Fibroblast of skin of right quadriceps (primary cell): ENCODE measurements at places on chromosomes 13 and 19.

- no peak for DNase-seq
Measured at GRCh38 chr13:78736142-78736541, 77.2 kb upstream of the OBI1 start.

GRCh38 chr19:10269333-10270179 lies 1.4 kb upstream of the ICAM1 start:
- peak; percentile 61 for DNase-seq

GRCh38 chr13:52010890-52011631 lies at the start of gene ATP7B:
TSS of gene ATP7B (minus strand) at chr13:52011450. CDS start at chr13:52011337, 113 bp downstream.
- no peak for DNase-seq

GRCh38 chr19:40388481-40388880 lies 1.5 kb downstream of the HIPK4 start:
- no peak for DNase-seq

- no peak for DNase-seq
Measured at GRCh38 chr19:33207040-33207620, 13.0 kb downstream of the LRP3 start.

DNA sequence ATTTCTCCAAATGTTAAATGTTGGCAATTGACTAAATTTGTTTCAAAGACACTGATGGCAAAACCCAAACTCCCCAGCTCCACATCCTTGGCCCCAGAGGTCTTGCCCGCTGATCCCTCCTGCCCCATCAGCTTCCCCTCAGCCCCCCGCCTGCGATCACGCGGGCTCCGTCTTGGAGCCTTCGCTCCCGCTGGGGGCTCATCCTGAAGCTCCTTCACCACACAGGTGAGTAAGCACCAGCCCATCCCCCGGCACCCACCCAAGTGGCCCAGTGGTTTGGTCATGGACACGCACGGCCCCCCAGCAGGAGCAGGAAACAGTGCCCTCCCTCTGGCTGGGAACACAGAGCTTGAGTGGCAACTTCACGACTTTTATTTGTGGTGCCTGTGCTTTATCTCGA lies 14.9 kb downstream of the EPS8L1 start:
- no peak for DNase-seq

- DNase-seq, result peak; percentile 80
Measured at GRCh38 chr19:36771261-36772231, 1.1 kb downstream of the ZNF850 start.

DNA sequence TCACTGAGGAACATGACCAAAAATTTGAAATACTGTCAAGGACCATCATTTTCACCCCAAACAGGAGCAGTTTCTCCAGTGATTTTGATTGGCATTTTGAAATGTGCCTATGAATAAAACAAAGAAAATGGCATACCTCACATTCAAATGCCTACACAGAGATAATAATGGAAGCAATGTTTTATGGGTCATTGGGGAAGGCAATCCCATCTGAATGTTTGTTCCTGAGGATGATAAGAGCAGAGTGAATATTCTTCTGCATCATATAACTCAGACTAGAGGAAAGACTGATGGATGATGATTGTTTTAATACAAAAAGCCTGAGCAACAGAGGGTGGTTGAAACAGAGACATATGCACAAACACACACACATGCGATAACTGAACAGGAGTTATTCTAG lies 2749.9 kb downstream of the PCDH9 start:
- DNase-seq, result no peak

DNA sequence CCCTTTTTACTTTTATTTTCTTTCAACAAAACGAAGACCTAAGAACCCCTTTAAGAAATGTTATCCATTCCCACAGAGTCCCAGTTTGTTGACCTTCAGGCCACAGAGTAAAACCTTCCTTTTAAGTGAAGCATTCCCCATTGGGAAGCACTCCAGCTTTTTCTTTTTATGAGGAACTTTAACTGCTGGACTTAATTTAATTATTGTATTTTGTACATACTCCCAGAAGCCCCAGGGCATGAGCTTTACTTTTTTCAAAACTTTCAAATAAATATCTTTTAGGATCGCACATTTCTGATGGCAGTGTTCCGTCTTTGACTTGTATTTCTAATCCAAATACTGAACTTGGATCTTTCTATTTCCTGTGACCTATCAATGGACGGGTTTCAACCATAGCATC lies 68.9 kb downstream of the ZIC5 start:
- no peak for DNase-seq

GRCh38 chr19:31418692-31419430 lies 69.6 kb upstream of the TSHZ3 start:
- no peak for DNase-seq

DNA sequence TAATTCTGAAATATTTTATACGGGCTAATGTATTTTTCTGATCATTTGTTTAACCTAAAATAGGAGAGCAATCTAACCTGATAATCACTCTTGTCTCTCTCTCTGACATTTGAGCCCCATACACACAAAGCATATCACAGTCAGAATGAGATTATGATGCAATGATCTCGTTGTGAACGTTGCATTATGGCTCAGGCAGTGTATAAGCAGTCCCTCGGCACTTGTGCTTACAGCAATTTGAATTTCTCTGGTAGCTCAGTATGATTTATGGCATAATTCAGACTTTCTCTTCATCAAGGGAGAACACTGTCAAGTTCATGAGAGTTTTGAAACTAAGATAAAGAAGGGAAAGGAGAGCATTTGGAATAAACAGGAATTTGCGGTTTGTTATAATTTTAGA lies 256.1 kb downstream of the DACH1 start:
- no peak for DNase-seq

- DNase-seq, result peak; percentile 9
Measured at GRCh38 chr19:52034051-52034728, 6.0 kb upstream of the ZNF614 start.

- no peak for DNase-seq
Measured at GRCh38 chr19:16871871-16872270, 16.9 kb upstream of the F2RL3 start.

GRCh38 chr13:83333614-83334388 lies 548.5 kb downstream of the SLITRK1 start:
- DNase-seq, result no peak

GRCh38 chr13:51297556-51297955 lies 41.9 kb upstream of the SERPINE3 start:
- no peak for DNase-seq

DNA sequence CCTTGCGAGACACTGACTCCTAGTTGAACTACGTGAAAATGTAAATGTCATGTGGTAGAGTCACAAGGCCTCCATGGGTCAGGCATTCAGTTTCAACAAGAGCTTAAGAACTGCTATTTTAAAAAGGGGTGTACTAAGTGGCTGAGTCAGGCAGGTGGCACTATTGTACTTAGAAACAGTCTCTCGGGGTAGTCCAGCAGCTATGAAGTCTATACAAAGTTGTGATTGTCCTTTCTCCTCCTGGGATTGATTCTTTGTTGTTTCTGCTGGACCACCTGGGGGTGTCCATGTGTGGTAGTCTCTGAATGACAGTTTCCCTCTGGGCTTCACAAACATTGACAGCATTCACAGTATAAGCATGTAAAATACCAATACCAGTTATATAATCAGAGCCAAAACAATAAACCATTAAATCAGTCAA lies 33.0 kb downstream of the UGGT2 start:
- DNase-seq, result peak; percentile 39

- DNase-seq, result no peak
Measured at GRCh38 chr13:113528101-113528812, 37.7 kb upstream of the DCUN1D2 start.

DNA sequence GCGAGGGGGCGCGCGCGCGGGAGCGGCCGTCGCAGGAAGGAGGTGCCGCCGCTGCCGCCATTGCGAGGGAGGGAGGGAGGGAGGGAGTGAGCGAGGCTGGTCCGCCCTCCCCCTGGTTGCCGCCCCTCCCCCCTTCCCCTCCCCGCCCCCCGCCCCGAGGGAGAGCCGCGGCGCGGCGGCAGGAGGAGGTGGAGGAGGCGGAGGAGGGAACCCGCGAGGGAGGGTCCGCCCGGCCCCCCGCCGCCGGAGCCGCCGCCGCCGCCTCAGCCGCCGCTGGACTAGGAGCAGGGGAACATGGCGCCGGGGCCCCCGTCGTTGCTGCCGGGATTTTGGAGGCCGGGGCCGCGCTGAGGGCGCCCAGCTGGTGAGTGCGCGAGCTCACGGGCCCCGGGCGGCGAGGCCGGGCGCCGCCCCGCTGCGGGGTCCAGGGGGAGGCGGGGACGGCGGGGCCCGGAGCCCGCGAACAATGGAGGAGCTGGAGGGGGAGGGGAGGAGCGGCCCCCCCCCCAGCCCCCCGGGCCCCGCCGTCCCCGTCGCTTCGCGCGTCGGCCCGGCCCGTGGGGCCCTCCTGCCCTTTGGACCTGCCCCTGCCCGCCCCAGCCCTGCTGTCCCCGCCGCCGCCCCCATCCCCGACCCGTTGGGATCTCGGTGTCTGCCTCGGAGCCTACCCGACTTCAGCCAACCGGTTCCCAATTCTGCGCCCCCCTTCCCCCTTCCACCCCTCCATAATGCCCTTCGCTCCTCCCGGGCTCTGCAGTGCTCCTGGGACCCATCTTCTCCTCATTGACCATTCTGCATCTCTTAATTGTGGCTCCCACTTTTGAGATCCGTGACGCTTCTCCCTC lies at the start of gene ARHGAP35:
Gene ARHGAP35 (plus strand): TSS at position 152 of the 845 bp plus-strand sequence. CDS start 57,679 bp downstream, outside the sequence.
- DNase-seq, result no peak

DNA sequence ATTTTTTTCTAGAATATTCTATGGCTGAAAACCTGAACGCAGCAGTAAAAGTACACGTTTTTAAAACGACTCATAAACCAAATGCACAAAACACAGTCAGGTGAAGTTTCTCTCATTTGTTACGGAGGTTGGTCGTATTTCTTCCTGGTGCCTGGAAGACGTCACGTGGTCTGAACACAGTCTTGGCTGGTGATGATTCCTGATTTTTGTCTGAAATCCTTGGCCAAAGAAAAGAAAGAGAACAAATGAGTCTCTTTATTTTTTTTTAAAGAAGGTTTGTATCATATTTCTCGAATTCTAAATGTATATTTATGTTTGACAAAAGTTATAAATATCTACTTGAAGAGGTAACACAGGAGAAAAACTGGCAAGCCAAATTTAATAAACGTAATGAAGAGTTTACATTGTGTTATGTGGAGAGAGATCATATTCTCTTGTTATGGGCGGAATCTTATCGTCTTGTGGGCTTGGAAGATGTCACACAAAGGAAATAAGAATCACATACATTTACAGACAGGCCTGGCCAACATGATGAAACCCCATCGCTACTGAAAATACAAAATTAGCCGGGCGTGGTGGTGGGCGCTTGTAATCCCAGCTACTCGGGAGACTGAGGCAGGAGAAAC lies 10.0 kb upstream of the PNMA8A start:
- DNase-seq, result no peak

GRCh38 chr13:112134391-112135075 lies 67.6 kb downstream of the SOX1 start:
- no peak for DNase-seq

DNA sequence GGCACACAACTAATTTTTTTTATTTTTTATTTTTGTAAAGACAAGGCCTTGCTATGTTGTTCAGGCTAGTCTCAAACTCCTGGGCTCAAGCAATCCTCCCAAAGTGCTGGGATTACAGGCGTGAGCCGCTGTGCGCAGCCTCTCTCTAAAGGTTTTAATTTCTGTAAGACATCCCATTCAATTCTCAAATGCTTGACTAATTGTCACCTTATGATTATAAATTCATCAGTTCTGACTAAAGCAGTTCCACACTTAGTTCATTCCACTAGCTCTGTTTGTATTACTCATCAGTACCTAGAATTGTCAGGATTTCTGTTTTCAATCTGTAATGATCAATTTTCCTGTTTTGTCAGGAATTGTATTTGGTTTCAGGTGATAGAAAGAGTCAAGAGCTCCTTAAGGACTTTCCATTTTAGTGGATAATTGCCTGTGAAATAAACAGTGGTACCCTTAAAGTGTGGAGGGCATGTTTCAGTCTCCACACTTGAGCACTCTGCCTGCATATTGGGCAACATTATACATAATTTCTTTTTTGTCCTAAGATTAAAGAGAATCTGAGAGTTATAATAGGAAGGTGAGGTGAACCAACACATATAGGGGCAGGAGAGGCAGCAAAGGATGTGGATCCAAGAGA lies 27.6 kb downstream of the GPALPP1 start:
- no peak for DNase-seq

GRCh38 chr19:20028611-20029010 lies 10.7 kb downstream of the ZNF682 start:
- no peak for DNase-seq

GRCh38 chr13:30572859-30573275 lies 44.9 kb upstream of the USPL1 start:
- DNase-seq, result peak; percentile 67

DNA sequence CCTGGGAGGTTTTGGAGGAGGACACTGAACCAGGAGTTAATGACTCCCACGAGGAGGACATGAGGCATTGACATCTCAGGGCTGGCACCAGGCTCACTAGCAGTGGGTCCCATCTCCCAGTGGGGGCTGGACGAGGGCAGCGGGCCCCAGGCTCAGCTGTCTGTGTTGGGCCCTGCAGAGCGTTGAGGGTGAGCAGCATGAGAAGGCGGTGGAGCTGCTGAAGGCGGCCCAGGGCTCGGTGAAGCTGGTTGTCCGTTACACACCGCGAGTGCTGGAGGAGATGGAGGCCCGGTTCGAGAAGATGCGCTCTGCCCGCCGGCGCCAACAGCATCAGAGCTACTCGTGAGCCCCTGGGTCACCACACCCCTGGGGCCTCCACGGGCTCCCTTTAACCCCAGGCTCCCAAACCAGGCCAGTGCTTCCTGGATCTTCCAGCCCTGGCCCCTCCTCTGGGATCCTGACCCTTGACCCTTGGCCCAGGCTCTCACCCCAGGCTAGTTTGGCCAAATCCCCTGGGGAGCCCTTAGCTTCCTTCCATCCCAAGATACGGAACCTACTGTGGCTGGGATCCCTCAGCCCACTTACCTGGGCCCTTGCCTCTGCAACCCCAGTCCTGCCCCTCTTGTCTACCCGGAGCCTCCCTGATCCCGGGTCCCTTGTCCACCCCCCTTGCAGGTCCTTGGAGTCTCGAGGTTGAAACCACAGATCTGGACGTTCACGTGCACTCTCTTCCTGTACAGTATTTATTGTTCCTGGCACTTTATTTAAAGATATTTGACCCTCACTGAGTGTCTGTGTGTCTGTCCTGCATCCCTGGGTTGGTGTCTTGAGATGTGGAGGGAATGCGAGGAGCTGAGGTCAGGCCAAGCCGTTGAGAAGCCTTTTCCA lies 1.0 kb downstream of the C19orf73 start:
- DNase-seq, result no peak

DNA sequence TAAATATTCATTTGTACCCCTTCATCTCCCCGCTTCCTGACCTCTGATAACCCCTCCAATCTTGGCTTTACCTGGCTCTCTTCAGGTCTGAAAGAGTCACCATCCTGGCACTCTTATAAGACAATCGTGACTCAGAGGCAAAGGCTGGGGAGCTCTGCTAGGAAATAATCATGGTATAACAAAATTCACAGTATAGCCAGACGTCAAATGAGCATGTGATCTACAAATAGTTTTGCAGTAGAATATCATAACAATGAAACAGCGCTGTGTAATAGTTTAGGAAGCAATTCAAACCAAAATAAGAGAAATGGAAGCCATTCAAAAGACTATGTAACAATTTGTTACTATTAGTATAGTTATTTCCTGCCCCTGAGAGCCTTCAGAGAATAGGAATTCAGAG lies 34.2 kb downstream of the RXFP2 start:
- DNase-seq, result peak; percentile 78
